Colonic mucosa (tissue), 4 donors: ENCODE measurements at places on chromosomes 11 and 22. TPM values are rescaled to one million over a fixed set of nuclear protein-coding genes. Genes with fewer than 3 reads are reported as not detected.

The SF1 gene
- total RNA-seq, result 220 TPM

The PAK1 gene
- 104 TPM for total RNA-seq

The PNPLA3 gene
- 1.6 TPM for total RNA-seq

- H3K4me3 ChIP-seq, result peak overlapping the region; percentile 32
- peaks cover 22% of the 10 kb centered on the region for H3K4me1 ChIP-seq
- H3K27ac ChIP-seq, result no peak overlapping the region
- H3K36me3 ChIP-seq, result no peaks in the 10 kb centered on the region
- DNase-seq, result no peak
Measured at GRCh38 chr22:39241794-39242594, 2.8 kb downstream of the PDGFB start.

DNA sequence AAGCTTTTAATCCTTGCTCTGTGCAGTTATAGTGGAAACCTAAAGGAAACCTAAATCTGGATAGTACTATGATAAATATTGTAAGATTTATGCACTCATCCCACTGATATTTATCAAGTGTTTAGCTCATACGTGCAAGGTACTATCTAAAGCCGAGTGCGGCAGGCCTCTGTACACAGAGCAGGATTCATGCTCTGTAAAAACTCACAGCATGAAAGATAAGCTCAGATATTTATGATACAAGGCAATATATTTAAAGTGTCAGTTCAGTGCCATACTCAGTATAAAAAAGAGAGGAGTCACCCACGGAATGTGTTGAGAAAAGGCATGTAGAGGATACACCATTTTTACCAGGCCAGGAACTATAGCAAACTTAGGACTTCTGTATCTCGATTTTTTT is 66.2 kb downstream of the MAML2 start:
- H3K27ac ChIP-seq, result no peak overlapping the region
- H3K4me3 ChIP-seq, result no peak overlapping the region
- H3K36me3 ChIP-seq, result no peaks in the 10 kb centered on the region
- DNase-seq, result no peak
- no peaks in the 10 kb centered on the region for H3K27me3 ChIP-seq

The GUCY1A2 gene
- total RNA-seq, result 1.2 TPM

- no peak for DNase-seq
- no peak overlapping the region for H3K4me3 ChIP-seq
- no peaks in the 10 kb centered on the region for H3K36me3 ChIP-seq
- no peak overlapping the region for H3K27ac ChIP-seq
Measured at GRCh38 chr11:30652801-30653200, 66.6 kb upstream of the MPPED2 start.

GRCh38 chr11:74966651-74967050 is 17.6 kb downstream of the SPCS2 start:
- no peaks in the 10 kb centered on the region for H3K36me3 ChIP-seq
- no peak for DNase-seq
- no peaks in the 10 kb centered on the region for H3K27me3 ChIP-seq
- H3K27ac ChIP-seq, result no peak overlapping the region
- no peaks in the 10 kb centered on the region for H3K4me1 ChIP-seq
- no peak overlapping the region for H3K4me3 ChIP-seq

DNA sequence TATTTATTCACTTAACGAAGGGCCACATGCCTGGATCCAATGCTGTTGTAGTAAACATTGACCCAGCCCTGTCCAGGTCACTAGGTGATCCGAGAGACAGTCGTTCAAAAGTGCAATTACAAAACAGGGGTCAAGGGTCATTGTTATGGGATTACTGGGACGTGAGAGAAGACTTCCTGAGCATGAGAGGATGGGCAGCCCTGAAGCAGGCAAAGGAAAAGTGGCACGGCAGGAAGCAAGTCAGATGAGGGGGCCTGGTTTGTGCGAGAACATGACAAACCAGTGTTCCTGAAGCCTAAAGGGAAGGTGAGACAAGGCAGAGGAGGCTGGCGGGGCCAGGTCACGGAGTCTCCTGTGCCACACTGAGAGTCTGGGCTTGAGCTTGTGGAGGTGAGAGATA is 15.8 kb upstream of the MMP20 start:
- H3K4me3 ChIP-seq, result no peak overlapping the region
- no peak overlapping the region for H3K27ac ChIP-seq
- DNase-seq, result no peak
- H3K4me1 ChIP-seq, result no peaks in the 10 kb centered on the region
- no peaks in the 10 kb centered on the region for H3K27me3 ChIP-seq

GRCh38 chr11:77197626-77198320 is 69.7 kb downstream of the MYO7A start:
- no peaks in the 10 kb centered on the region for H3K27me3 ChIP-seq
- no peaks in the 10 kb centered on the region for H3K36me3 ChIP-seq
- H3K4me3 ChIP-seq, result no peak overlapping the region
- DNase-seq, result no peak

- no peak overlapping the region for H3K4me3 ChIP-seq
- no peak for DNase-seq
- H3K4me1 ChIP-seq, result no peaks in the 10 kb centered on the region
- H3K36me3 ChIP-seq, result no peaks in the 10 kb centered on the region
Measured at GRCh38 chr11:62999649-63000048, 14.9 kb upstream of the SLC22A6 start.

The SCGB1C1 gene
- not detected for total RNA-seq

DNA sequence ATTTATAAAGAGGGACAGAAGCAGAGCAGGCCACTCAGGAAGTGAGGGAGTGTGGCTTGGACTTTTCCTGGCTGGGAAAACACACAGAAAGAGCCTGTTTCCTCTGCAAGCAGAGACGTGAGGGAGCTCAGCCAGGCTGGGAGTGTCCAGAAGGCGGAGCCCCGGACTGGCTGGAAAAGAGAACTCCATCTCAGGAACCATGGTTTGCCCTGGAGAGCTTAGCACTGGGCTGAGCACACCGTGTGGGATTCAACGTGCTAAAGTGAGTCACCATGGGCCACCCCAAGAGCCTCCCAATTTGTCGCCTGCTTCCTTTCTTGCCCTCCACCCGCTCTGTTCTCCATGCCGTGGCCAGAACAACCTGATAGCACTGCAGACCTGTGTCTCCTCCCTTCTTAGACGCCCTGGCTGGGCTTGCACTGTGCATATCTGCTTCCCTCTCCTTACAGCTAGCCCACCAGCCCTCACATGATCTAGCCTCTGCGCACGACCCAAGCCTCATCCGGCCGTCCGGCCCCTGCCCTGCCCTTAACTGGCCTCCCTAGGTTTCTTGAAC is 51.8 kb downstream of the GALNT18 start:
- no peak overlapping the region for H3K4me3 ChIP-seq
- DNase-seq, result peak; percentile 45
- H3K27ac ChIP-seq, result no peak overlapping the region
- H3K36me3 ChIP-seq, result no peaks in the 10 kb centered on the region

DNA sequence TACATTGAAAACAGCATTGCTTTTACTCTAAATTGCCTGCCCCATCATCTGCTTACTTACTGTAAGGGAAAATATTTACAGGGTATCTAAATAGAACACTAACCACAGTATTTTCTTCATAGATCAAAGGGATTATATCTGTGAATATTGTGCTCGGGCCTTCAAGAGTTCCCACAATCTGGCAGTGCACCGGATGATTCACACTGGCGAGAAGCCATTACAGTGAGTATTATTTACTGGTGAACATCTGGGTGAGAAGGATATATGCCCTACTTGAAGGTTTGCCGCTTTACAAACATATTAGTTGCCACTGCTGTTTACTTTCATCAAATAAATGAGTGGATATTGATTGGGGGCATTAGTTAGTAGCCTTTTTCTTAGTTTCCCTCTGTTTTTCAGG is 5.9 kb upstream of the CNTF start:
- DNase-seq, result no peak
- no peak overlapping the region for H3K4me3 ChIP-seq
- no peaks in the 10 kb centered on the region for H3K4me1 ChIP-seq
- H3K36me3 ChIP-seq, result peaks cover 27% of the 10 kb centered on the region
- H3K27me3 ChIP-seq, result no peaks in the 10 kb centered on the region
- H3K27ac ChIP-seq, result no peak overlapping the region

The PICK1 gene
- total RNA-seq, result 47.2 TPM

DNA sequence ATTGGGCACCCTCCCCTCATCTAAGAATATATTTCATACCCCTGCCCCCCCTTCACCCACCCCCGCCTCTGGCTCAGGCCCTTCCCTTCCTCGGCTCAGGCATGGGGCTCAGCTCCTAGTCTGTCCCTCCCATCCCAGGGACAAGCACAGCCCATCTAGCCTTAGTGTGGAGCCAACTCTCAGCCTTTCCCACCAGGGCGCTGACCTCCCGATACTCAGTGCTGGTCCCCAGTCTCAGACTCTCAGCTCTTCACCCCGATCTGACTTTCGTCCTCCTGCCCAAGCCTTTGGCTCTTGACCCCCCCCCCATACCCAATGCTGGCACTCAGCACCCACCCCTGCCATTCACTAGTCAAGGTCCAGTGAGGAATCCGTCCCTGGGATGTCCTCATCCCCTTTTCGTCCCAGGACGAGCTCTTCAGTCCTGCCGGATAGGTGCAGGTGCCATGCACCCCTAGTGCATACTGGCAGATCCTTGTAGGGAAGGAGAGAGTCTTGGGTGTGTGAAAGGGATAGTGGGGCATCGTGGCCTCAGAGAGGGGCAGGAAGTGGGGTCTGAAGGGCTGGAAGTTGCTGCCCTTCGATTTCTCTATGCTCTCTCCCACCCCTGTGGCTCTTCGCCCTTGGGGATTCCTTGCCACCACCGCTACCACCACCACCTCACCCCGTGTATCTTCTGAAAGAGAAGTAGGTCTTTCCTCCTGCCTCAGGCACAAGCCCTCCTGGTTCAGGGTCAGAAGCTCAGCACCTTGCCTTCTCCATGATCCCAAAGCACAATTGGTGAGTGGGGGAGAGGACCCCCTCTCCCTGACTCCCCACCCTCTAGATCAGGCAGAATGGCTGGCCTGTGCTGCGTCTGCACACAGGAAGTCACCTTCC is 2.4 kb downstream of the TPBGL start:
- H3K27me3 ChIP-seq, result peaks cover 28% of the 10 kb centered on the region
- H3K27ac ChIP-seq, result no peak overlapping the region
- H3K36me3 ChIP-seq, result no peaks in the 10 kb centered on the region
- H3K4me1 ChIP-seq, result peaks cover 6% of the 10 kb centered on the region
- no peak for DNase-seq

DNA sequence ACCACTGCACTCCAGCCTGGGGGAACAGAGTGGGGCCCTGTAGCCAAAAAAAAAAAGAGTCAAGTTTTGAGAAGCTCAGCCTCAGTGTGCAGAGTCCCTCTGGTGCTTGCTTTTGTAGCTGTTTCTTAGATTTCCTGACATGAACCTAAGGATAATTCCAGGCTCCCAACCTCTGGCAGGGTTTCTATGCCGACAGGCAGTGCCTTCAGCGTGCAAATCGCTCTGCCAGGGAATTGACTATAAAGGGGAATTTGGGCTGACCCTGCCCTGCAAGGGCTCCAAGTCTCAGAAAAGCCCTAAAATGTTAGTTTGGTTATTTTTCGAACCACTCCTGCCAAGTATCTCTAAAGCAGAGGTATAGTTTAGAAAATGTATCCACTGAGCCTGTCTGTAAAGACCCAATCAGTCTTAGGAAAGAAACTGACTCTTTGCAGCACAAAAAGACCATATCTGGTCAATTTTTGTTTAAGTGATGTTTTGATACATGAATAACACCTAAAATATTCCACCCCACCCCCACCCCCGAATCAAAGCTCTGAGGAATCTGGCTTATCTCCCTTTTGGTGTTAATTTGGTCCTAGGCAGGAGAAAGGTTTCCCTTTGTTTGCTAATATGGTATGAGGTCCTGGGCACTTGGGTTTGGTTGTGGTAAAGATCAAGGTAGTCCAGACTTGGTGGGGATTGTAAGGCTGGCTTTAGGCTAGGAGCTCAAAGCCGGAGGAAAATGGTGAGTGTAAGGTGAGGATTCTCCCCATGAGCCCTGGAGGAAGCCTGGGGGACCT is 49.7 kb downstream of the ANO1 start:
- no peak overlapping the region for H3K27ac ChIP-seq
- H3K4me1 ChIP-seq, result no peaks in the 10 kb centered on the region
- no peaks in the 10 kb centered on the region for H3K27me3 ChIP-seq
- DNase-seq, result no peak

DNA sequence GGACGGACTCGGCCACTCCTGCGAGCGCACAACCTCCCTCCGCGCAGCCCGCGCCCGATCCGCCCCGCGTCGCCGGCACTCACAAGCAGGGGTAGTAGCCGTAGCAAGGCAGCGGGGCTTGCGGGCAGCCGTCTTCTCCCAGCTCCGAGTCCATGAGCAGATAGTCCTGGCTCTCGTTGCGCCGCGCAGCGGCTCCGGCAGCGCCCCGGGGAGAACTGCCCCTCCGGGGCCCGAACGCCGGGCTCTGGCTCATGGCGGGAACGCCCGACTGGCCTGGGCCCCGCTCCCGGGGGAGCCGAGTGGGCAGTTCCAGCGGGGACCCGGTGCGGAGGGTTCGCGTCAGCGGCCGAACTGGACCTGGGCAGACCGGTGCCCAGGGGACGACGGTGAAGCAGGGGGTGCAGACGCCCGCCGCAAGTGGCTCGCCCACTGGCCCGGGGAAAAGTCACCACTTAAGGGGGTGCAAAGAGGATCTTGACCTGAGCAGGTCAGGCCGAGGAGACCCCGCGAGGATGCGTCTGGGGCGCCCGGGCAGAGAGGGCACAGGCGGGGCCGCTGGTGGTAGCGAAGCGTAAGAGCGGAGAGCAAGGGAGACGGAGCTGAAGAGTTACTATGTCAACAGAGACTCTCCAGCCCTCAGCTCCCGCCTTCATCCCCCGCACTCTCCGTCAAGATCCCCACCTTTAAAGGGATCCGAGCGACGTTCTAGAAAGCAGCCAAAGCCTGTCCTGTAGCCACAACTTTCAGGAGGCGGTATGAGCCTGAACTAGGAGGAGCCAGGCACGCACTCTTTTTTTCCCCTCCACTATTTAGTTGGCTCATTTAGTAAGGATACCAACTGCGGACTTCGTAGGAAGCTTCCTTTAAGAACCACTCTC is at the start of gene TRPC6:
TRPC6 (minus strand) TSS at position 757 of the 878 bp plus-strand sequence; CDS start at position 253, 504 bp downstream.
- H3K4me3 ChIP-seq, result peak within 1 kb of the TSS; percentile 32
- H3K27ac ChIP-seq, result peak within 1 kb of the TSS; percentile 41
- no peaks in the 10 kb centered on the region for H3K36me3 ChIP-seq
- DNase-seq, result no peak

- H3K36me3 ChIP-seq, result no peaks in the 10 kb centered on the region
- no peaks in the 10 kb centered on the region for H3K4me1 ChIP-seq
- H3K27me3 ChIP-seq, result no peaks in the 10 kb centered on the region
Measured at GRCh38 chr11:127136438-127136837, 135.9 kb upstream of the KIRREL3 start.

- no peaks in the 10 kb centered on the region for H3K4me1 ChIP-seq
- no peaks in the 10 kb centered on the region for H3K36me3 ChIP-seq
- H3K4me3 ChIP-seq, result peak overlapping the region; percentile 72
Measured at GRCh38 chr11:95922536-95923438, 1.1 kb downstream of the MTMR2 start.

The GRIA4 gene
- 0.67 TPM for total RNA-seq

GRCh38 chr11:19079643-19080440 is 19.3 kb upstream of the MRGPRX2 start:
- no peaks in the 10 kb centered on the region for H3K27me3 ChIP-seq
- no peaks in the 10 kb centered on the region for H3K36me3 ChIP-seq
- DNase-seq, result peak; percentile 12
- H3K4me3 ChIP-seq, result no peak overlapping the region
- H3K4me1 ChIP-seq, result no peaks in the 10 kb centered on the region

GRCh38 chr11:104668797-104669463 is 229.3 kb downstream of the CASP12 start:
- H3K4me1 ChIP-seq, result no peaks in the 10 kb centered on the region
- DNase-seq, result no peak
- H3K27ac ChIP-seq, result no peak overlapping the region

- H3K4me3 ChIP-seq, result no peak overlapping the region
- H3K36me3 ChIP-seq, result no peaks in the 10 kb centered on the region
- no peak overlapping the region for H3K27ac ChIP-seq
Measured at GRCh38 chr11:93905384-93905783, 55.0 kb upstream of the VSTM5 start.

The SLC22A6 gene
- not detected for total RNA-seq
